ENCODE measurements at places on chromosomes 3 and 15.

- no peak for DNase-seq
Observed at GRCh38 chr3:133712017-133712416, 34.2 kb upstream of the TF start.

DNA sequence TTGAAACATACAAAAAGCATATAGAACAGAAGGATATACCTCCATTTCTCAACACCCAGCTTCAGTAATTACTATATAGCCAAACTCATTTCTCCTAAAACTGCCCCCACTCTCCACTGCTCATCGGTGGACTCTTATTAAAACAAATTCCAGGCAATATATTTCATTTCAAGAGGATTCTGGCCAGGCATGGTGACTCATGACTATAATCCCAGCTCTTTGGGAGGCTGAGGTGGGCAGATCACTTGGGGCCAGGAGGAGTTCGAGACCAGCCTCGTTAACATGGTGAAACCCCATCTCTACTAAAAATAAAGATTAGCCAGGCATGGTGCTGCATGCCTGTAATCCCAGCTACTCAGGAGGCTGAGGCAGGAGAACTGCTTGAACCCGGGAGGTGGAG is 40.9 kb downstream of the SNX4 start:
- no peak for DNase-seq

DNA sequence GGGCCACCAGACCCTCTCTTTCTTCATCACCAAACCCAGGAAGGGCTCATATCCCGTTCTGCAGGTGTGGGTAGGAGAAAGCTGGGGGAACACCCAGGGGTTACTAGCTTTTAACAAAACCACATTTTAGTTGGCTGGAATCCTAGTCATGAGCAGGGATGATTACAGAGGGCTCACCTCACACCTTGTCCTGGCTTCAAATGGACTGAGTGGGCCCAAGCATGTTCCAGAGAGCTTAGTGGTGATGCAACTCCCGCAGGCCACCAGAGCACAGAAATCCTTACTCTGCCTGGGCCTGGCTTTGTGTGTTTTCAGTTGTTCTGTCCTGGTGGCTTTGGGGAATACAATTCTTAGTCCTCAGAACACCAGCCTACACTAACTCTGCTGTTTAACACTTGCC is 56.8 kb upstream of the RYK start:
- no peak for DNase-seq

GRCh38 chr3:143222981-143223380 is 103.4 kb downstream of the CHST2 start:
- no peak for DNase-seq

DNA sequence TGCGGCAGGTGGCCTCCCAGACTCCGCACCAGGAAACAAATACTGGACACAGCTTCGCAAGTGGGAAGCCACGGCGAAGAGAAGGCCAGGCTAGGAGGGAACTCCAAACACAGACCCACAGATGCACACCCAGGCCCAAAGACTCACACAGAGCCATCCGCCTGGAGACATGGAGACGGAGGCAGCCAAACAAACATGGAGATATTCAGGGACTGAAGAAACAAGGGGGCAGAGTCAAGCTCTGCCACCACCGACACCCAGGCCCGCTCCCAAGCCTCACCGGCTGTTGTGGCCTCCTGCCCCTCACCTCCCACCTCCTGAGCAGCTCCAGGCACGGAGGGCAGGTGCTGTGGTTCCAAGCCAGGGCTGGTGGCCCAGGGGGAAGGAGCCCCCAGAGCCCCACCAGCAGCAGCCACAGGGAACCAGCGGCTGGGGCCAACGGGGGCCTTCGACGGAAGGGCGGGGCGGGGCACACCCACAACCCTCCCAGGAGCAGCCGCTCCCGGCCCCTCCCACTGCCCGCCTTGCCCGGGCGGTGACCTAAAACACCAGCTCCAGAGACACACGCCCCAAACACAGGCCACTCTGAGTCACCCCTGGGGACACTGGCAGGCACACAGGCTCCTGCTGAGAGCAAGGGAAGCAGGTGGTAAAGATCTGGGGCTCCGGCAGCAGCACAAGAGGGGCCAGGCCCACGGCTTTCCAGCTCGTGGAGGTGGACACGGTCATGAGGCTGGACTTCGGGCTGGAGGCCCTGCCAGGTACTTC is 31.9 kb downstream of the TNK2 start:
- peak; percentile 22 for DNase-seq

Measured in inflammatory macrophage treated with lipopolysaccharide for 1 hour (primary cell).